H1 (cell line): ENCODE measurements at places on chromosomes 7 and 10. TPM values are rescaled to one million over a fixed set of nuclear protein-coding genes. Genes with fewer than 3 reads are reported as not detected.

ADCY1 gene
- total RNA-seq: 25.9 and 26.9 TPM in 2 replicates

ENTPD1 gene
- total RNA-seq: 2.2 and 2.9 TPM in 2 replicates

DNA sequence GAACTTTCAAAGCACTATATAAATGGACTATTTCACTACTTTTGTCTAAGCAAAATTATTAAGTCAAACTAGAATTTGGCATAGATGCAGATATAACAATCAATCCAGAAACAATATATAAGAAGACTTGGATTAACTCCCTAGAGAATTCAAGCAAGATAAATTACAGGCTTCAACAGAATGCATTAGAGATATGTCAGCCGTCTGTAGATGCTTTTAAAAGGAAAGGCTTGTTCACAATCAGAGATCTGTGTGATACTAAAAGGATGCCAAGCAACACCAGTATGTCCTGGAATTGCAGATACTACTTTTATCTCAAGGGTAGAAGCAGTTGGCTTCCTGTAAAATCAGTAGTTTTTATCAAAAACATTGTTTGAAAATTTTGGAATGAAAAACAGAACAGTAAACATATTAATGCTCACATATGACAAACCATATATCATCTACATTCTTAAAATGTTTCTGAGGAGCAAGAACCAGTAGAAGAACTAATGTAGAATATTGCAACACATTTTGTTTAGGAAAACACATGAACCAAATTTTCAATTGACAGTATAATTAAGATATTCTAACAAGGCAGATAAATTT is 947.9 kb upstream of the LRRN3 start:
- no peak for DNase-seq

GRCh38 chr10:109966961-109967738 is 40.6 kb upstream of the ADD3 start:
- no peak for DNase-seq

GRCh38 chr7:158887594-158887993 is 31.2 kb downstream of the DYNC2I1 start:
- no peak for DNase-seq

DNA sequence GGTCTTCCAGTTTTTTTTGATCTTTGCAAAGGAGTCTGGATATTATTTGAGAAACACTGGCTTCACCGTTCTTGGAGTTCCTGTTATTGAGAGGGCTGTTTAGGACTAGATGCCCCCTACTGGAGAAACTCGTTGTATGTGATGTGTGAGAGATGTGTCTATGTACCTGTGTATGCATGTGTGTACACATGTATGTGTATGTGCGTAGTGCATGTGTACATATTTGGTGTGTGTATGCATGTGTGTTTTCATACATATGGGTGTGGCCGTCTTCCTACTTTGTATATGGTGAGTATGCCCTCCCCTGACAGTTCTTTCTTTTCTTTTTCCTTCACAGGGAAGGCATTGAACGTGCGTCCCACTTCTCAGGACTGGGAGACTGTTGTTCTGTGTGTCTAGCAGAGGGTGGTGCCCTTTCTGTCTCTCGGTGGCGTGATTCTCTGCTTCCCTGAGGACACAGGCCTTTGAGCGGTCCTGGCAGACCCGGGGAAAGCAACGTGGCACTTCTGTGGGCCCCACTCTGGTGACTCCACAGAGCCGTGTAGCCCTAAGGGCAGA is 3.0 kb upstream of the CALHM3 start:
- no peak for DNase-seq

- no peak for DNase-seq
Measured at GRCh38 chr10:46250481-46250880, 36.3 kb upstream of the ANTXRL start.

DNA sequence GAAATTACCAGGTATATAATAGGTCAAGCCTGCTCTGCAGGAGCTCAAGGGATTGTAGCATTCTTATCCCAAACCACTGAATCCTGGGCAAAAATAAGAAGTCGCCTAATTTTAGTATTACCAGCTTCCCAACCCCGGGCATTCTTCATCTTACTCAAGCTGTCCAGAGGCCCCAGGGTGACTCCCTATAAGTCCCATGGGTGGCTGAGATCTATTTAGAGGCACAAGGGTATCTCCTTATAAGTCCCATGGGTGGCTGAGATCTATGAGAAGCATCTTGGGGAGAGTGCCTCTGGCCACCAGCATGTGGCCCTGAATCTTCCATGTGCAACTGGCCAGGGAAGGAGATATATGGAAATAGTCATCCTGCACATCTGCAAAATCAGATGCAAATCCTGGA is 38.9 kb downstream of the PRSS2 start:
- DNase-seq: no peak

- no peak for DNase-seq
Measured at GRCh38 chr7:145643981-145644380, 472.6 kb upstream of the CNTNAP2 start.

GRCh38 chr10:3417096-3417495 is 244.5 kb upstream of the PITRM1 start:
- no peak for DNase-seq

- DNase-seq: no peak
Measured at GRCh38 chr10:72557362-72557761, 68.5 kb downstream of the MICU1 start.

GRCh38 chr10:120701381-120701780 is 149.8 kb upstream of the WDR11 start:
- DNase-seq: no peak

DNA sequence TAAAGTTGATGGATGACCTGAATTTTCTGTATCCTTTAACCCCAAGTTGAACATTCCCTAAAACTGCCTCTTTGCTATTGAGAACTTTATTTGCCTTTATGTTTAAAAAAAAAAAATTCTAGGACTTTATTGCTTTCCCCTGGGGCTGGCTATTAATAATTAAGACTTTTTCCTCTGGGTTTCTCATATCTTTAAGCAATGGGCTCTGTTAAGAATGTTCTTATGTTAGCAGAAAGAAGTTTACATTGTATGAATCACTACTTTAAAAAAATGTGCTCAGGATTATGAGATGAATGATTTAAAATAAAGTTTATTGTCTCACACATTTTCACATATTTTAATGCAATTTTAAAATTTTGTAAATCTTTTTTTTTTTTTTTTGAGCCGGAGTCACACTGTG is 19.5 kb downstream of the TAX1BP1 start:
- no peak for DNase-seq

GRCh38 chr7:98251231-98251600 is 816 bp downstream of the TECPR1 start:
- no peak for DNase-seq

DNA sequence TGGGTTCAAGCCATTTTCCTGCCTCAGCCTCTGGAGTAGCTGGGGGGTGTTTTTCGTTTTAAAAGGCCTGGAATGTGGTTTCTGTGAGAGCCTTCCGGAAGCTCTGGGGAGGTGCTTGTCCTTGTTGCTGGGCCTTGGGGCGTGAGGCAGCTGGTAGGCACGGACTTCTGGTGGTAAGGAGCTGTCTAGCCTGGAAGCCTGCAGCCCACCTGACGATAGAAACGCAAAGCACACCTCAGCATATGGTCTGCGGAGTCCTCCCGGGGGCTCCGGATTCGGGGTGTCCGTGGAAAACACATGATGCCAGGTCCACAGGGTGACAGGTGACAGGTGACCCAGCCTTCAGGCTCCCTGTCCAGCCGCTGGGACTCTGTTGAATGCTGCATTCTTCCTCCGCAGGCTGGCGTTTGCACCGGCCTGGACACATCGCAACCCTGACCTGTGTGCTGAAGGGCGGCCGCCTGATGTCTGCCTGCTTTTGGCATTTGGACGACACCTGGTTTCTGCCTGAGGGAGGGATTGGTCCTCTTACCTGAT is 37.3 kb downstream of the INPP5A start:
- peak; percentile 21 for DNase-seq

- DNase-seq: no peak
Measured at GRCh38 chr7:14639329-14639728, 263.2 kb downstream of the DGKB start.

DNA sequence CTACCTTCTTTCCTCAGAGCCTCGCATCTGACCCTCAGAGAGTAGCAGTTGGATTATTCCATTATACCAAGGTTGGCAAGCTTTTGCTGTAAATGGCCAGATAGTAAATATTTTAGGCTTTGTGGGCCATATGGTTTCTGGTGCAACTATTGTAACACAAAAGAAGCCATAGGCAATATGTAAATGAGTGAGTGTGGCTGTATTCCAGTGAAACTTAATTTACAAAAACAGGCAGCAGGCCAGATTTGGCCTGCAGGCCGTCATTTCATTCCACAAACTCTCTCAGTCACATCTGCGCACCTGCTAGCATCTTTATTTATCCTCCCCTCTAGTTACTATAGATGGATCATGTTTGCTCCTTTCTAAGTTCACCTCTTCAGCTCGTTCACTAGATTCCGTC is 6.7 kb downstream of the ZNF518A start:
- no peak for DNase-seq
